Adrenal gland (tissue), 19 donors: ENCODE measurements at places on chromosomes 13 and 19. TPM values are rescaled to one million over a fixed set of nuclear protein-coding genes. Genes with fewer than 3 reads are reported as not detected.

- peak overlapping the region; percentile 63 for H3K27ac ChIP-seq
- H3K36me3 ChIP-seq: no peaks in the 10 kb centered on the region
- peaks cover 7% of the 10 kb centered on the region for H3K4me1 ChIP-seq
- DNase-seq: no peak
- H3K4me3 ChIP-seq: no peak overlapping the region
Measured at GRCh38 chr19:5006201-5006600, 37.3 kb downstream of the KDM4B start.

DNA sequence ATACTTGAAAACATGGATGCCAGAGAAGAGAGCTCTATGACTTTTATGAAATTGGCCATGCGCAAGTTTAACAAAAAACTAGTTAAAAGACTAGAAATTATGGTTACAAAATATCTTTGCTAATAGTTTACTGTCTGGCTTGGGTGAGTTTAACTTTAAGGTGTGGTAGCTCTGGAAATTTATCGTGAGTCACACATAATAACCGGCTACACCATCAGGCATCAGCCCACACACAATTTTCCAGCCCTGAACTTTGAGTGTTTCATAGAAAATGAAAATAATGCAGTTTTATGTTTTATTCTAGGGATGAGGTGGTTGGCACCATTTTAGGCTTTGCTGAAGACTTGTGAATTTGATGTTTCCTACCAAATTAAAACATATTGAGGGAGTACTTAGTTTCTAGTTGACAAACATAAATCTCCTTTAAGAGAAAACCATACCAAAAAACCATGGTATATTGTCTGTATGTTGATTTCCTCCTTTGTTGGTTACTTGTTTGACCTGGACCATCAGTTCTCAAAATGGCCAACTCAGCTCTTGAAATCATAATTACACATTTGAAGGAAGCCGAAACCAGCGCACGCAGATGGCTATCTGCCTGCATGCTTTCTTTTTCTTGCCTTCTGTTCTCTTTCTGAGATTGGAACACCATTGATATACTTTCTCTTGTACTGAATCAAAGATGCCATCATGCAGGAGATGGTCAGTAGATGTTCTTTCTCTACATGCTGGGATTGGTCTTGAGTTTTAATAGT, 125.1 kb downstream of the AKAP11 start:
- no peak for DNase-seq
- H3K36me3 ChIP-seq: no peaks in the 10 kb centered on the region
- H3K4me3 ChIP-seq: no peak overlapping the region
- H3K4me1 ChIP-seq: no peaks in the 10 kb centered on the region
- H3K27ac ChIP-seq: no peak overlapping the region

GRCh38 chr19:5893907-5894703, 9.5 kb downstream of the NDUFA11 start:
- peak overlapping the region; percentile 94 for H3K27ac ChIP-seq
- no peaks in the 10 kb centered on the region for H3K27me3 ChIP-seq
- H3K4me1 ChIP-seq: peaks cover 46% of the 10 kb centered on the region
- H3K36me3 ChIP-seq: peaks cover 25% of the 10 kb centered on the region
- no peak overlapping the region for H3K4me3 ChIP-seq

DNA sequence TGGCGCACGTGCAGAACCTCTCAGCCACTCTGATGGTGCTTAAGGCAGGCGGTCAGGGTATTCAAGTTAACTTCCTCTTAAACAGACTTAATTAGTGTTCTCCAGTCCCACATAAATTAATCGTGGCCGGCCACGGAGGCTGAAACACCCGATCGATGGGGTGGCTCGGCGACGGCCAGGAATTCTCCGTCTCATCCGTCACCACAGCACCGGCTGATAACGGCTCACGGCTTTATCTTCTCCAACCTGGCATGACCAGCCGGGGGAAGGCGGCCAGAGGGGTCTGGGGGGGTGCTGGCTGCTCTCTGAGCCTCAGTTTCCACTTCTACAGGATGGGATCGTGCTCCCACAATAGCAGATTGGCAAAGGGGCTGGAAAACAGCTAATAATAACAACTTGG, 32.6 kb upstream of the TCF3 start:
- no peak overlapping the region for H3K27ac ChIP-seq
- H3K4me1 ChIP-seq: no peaks in the 10 kb centered on the region
- peaks cover 40% of the 10 kb centered on the region for H3K27me3 ChIP-seq
- no peak for DNase-seq
- H3K4me3 ChIP-seq: no peak overlapping the region

GRCh38 chr13:66003558-66003957, 1226.6 kb downstream of the PCDH9 start:
- no peak overlapping the region for H3K27ac ChIP-seq
- no peak for DNase-seq
- no peaks in the 10 kb centered on the region for H3K36me3 ChIP-seq
- H3K4me3 ChIP-seq: no peak overlapping the region
- no peaks in the 10 kb centered on the region for H3K4me1 ChIP-seq

DNA sequence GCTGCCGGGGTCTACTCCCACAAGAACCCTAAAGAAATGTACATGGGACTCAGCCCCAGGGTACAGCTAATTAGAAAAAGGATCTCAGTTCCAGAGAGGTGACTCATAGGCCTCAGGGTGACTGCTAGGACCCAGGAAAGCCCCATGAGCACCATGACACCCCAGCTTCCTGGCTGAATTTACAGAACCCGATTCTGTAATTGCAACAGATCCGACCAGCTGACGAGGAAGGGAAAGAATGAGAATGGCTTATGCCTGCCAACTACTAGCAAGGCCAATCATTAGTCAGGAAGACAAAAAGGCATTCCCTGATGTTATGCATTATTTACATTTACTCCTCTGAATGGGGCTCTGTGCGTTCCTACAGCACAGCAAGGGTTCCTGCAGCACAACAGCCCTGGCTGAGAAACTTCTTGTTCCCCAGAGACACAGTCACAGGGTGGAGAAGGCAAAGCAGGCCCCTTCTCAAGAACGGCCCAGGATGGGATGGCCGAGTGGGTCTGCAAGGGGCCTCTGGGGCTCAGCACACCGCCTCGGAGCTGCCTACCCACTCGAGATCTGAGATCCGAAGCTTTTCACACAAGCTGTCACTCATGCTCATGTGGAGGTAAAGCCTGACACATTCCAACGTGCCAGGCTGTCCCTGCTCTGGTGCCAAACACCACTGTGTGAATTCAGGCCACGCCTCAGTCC, 27.2 kb downstream of the PBX4 start:
- H3K4me1 ChIP-seq: no peaks in the 10 kb centered on the region
- H3K27me3 ChIP-seq: no peaks in the 10 kb centered on the region
- H3K36me3 ChIP-seq: no peaks in the 10 kb centered on the region
- H3K4me3 ChIP-seq: no peak overlapping the region
- peak; percentile 19 for DNase-seq
- no peak overlapping the region for H3K27ac ChIP-seq

DNA sequence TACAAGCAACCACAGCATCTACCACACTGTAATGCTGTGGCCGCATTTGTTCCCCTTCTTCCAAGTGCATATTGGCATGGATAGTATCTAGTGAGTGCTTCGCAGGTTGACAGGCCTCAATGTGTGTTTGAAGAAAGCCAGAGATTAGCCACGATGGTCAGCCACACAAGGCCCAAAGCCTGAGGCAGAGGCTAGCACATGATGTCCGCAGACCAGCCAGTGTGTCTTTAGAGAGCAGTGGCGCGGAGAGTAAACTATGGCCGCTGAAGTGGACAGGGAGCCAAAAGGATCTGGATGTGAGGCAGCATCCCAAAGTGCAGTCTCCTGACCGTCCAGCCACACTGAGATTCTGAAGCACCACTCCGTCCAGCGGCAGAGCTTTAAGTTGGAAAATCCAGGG, 36.0 kb downstream of the BRD4 start:
- no peaks in the 10 kb centered on the region for H3K36me3 ChIP-seq
- peaks cover 41% of the 10 kb centered on the region for H3K4me1 ChIP-seq
- H3K4me3 ChIP-seq: no peak overlapping the region
- no peak overlapping the region for H3K27ac ChIP-seq
- no peaks in the 10 kb centered on the region for H3K27me3 ChIP-seq

GRCh38 chr13:93228643-93228937, 2.0 kb downstream of the GPC6 start:
- no peak overlapping the region for H3K27ac ChIP-seq
- no peaks in the 10 kb centered on the region for H3K36me3 ChIP-seq
- H3K4me3 ChIP-seq: peak overlapping the region; percentile 59
- no peak for DNase-seq

Gene GRIK5
- total RNA-seq: not detected

Gene TNNT1
- total RNA-seq: 0.84 TPM

Gene SIGLEC14
- total RNA-seq: 9.6 TPM

Gene SRRM5
- 0.18 TPM for total RNA-seq
